Tibial artery (tissue), 4 donors: ENCODE measurements at places on chromosomes 16 and 17.

DNA sequence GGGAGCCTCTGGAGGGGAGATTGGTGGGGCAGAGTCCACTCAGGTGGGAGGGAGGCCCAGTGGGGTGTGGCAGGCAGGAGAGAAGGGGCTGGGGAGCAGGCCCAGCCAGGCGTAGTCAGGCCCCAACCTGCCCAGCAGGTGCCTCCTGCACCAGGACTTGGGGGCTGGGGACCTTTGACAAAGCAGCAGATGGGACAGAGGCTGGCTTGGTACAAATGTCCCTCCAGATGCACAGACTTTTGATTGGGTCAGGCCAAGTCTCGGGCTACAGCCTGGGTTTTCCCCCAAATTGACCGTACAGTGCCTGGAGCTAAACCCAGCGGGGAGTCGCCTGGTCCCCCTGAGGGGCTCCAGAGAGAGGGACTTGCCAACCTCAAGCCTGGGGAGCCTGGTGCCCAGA is 411 bp downstream of the GGT6 start:
- no peak for DNase-seq

DNA sequence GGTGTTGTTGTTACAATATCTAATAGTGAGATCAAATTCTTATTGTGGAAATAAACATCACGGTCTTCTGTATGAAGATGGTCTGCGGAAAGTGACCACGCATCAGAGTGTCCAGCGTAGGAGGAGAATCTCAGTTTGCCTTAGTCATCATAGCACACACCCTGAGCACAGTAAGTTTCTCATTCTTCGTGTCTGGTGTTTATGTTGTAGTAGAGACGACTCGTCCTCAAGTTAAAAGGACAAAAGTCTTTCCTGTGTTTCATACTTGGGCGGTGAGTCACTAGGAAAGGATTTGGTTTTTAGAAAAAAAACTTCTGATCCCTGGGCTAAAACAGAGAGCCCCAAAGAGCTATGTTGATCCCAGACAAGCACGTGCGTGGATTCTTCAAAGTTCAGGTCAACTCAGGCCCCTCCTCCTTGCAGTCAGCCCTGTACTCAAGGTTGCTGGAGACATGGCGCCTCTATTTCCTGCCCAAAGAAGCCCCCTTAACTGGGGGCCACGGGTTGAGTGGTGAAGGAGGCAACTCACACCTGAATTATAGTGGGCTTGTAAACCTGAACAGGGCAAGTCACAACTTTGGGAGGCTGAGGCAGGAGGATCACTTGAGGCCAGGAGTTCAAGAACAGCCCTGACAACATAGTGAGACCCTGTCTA is 170.4 kb downstream of the ZFHX3 start:
- DNase-seq, result peak; percentile 64

- DNase-seq, result no peak
These were observed 2.9 kb downstream of the HEXIM1 start for GRCh38 chr17:45150911-45151809.

DNA sequence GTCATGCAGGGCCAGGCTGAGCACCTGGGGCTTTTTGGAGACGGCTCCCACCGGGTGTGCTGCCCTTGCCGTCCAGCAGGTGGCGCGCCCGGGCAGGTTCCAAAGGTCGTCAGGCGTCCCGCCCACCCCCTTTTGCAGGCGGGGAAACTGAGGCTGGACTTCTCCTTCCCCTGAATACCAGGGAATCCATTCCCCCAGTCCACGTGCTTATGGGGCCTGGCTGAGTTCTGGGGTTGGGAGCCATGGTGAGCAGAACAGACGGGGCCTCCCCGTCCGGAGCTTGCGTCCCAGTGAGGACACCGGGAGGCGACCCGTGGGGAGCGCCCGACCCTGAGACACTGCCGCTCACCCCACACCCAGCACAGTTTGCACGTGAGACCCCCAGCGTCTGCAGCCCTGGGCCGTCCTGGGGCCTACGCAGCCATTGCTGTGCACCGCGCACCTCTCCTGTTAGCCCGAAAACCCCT is 51.8 kb upstream of the JPH3 start:
- no peak for DNase-seq

- DNase-seq, result no peak
These were observed 11.4 kb upstream of the CENPV start for GRCh38 chr17:16364625-16365024.

GRCh38 chr17:35875072-35875799 is 4.9 kb downstream of the CCL5 start:
- DNase-seq, result no peak

DNA sequence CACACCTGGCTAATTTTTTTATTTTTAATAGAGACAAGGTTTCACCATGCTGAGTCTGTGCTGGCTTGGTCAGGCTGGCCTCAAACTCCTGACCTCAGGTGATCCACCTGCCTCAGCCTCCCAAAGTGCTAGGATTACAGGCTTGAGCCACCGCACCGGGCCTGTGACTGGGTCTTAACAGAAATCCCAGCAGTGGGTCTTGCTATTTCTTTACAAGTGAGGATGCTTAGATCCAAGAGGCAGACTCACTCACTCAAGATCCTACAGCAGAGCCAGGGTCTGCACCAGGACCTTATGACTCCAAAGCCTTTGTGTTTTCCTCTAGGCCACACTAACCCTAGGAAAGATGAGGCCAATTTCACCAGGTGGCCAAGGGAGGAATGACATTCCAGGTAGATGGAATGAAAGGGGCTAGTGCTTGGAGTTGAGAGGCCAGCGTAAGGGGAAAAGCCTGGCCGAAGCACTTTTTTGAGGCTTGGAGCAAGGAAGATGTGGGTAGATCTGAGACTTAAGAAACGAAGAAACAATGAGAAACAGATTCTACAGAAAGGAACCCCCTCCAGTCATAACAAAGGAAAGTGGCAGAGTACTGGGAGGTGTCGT is 5.7 kb upstream of the STAT5A start:
- no peak for DNase-seq

- no peak for DNase-seq
These were observed 16.3 kb downstream of the ATAD5 start for GRCh38 chr17:30848021-30848420.

- DNase-seq, result no peak
These were observed 84.4 kb upstream of the CCL1 start for GRCh38 chr17:34447406-34447805.

GRCh38 chr17:68020409-68020756 is 15.2 kb upstream of the KPNA2 start:
- DNase-seq, result no peak

DNA sequence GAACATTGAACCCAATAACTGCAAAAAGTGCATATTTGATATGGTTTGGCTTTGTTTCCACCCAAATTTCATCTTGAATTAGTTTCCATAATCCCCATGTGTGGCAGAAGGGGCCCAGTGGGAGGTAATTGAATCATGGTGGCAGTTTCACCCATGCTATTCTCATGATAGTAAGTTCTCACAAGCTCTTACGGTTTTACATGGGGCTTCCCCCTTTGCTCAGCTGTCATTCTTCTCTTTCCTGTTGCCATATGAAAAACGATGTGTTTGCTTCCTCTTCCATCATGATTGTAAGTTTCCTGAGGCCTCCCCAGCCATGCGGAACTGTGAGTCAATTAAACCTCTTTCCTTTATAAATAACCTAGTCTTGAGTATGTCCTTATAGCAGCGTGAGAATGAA is 127.6 kb downstream of the CHD9NB start:
- no peak for DNase-seq

GRCh38 chr16:57372372-57373116 is at the start of gene CX3CL1:
CX3CL1 (plus strand) TSS chr16:57372490; CDS start chr16:57372569, 79 bp downstream.
- peak; percentile 85 for DNase-seq

GRCh38 chr16:81492311-81492761 is 47.7 kb downstream of the CMIP start:
- no peak for DNase-seq

- DNase-seq, result no peak
These were observed 2.2 kb downstream of the GRB7 start for GRCh38 chr17:39739885-39740356.

GRCh38 chr16:81649561-81650184 is 129.4 kb upstream of the PLCG2 start:
- no peak for DNase-seq

DNA sequence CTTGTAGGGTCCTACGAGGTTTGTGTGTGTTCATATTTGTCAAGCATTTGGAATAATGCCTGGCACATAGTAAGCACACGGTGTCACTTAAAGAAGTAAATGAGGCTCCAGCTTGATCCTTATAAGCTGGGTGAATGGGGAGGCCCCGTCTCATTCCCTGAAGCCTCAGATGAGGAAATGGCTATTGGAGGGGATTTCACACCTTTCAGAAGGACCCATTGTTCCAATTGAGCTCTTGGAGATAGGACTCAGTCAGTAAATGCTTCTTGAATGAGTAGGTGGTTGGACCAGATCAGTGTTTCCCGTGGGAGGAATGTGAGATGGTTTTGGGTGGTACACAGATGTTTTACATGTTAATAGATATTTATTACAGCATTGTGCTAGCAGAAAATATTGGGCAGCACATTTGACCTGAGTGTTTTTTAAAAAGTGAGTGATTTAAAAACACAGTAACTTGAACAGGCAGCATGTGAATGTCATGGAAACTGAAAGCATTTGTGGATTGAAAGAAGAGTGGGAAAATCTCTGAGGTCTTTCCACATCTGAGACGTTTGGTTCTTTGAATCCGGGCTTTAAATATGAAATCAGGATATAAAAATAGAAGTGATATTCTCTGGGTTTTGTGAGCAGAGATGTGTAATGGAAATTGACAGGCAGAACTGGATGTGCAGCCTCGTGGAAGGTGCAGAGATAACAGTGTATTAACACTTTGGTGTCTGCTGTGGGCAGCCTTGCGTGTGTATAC is 36.4 kb upstream of the ARHGAP17 start:
- no peak for DNase-seq

GRCh38 chr16:77834635-77835540 is 46.5 kb downstream of the VAT1L start:
- DNase-seq, result no peak

- DNase-seq, result no peak
These were observed 113.2 kb downstream of the SOX9 start for GRCh38 chr17:72233986-72234385.

DNA sequence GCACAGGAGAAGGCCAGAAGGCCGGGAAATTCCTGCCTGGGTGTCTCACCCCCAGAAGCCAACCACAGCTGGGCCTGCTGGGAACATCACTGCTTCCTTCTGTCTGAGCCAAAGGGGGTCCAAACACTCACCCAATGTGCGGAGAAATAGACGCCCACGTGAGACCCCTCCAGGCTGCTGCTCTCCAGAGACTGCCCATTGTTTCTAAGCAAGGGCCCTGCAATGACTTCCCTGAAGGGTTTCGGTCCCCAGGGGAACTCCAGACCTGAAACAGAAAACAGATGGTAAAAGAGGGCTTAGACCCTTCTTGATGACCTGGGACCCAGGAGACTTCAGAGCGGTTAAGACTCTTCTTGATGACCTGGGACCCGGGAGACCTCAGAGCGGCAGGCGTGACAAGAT is 41.3 kb downstream of the MRM3 start:
- no peak for DNase-seq

DNA sequence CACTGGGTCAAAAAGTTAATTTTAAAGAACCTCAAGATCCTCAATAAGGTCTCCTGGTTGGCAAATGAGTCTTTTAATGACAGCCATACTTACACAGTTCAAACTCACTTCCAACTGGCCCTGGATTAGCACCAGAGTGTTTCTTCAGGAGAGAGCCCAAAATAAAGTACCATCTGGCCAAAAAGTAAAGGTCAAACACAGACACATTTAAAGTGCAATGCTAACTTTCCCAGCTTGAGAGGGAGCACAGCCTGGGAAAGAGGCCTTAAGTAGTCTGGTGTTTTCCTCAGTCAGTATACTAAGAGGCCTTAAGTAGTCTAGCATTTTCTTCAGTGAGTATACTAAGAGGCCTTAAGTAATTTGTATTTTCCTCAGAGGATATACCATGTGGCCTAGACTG is 46.6 kb upstream of the ERN1 start:
- DNase-seq, result peak; percentile 52

DNA sequence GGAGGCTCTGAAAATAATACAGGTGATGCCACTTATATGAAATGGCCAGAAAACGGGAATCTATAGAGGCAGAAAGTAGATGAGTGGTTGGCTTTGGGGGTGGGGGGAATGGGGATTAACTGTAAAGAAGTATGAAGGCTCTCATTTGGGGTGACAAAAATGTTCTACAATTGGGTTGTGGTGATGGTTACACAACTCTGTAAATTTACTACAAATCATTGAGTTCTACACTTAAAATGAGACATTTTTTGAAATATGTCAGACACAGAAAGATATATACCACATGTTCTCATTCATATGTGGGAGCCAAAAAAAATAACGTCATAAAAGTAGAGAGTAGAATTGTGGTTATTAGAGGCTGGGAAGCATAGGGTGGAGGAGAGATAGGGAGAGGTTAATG is 25.7 kb downstream of the ARHGAP17 start:
- no peak for DNase-seq

DNA sequence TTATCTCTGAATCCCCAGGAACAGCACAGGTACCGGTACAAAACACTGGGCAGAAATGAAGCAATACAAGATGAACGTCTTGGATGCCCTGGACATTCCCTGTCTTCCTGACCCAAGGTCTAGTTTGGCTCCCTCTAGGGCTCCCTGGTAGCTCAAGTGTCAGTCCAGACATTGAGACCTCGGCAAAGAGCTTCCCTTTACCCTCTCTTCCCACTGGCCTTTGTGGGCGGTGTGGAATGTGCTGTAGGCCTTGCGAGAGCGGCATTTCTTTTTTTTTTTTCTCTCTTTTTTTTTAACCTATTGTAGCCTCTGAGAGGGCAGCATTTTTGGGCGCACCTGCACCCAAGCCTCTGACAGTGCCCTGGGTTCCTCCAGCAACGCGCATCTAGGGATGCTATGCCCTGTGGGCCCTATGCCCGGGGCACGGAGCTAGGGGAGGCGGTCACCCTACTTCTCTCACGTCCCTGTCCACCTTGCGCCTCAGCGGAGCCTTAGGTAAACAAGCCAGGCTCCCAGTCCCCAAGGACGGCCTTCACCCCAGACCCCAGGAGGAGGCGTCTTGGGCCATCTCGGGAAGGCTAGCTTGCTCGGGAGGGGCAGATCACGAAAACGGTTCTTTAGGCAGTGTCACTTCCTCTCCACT is 1.2 kb upstream of the NFATC3 start:
- DNase-seq, result no peak

DNA sequence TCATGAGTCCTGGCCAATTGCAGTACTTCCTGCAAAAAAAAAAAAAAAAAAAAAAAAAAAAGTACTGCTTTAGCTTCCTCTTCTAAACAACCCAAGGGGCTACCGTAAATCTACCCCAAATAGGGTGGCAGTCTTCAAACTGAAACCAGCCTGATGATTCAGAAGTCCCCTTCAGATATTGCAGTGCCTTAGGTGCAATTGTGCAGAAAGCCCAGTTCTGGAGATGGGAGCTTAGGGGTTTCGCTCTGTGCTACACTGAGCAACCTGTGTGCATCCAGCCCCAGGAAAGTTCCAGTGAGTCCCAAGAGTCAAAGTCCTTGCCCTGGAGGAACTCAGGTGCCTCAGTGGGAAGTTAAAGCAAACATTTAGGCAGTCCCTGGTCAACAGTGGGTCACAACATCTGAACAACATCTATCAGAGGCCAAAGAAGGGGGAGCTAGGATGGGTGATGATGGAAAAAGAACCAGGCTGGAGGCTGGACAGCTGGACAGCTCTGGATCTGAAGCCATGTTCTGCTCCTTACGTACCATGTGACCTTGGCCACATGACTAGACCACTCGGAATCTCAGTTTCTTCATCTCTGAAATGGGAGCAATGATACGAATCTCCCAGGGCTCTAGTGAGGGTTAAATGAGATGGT is 6.7 kb upstream of the CIITA start:
- DNase-seq, result no peak
